HuH-7 (cell line): ENCODE measurements at places on chromosomes 7 and 10.

- no peak for DNase-seq
Measured at GRCh38 chr10:43203448-43204041, 63.3 kb downstream of the RASGEF1A start.

DNA sequence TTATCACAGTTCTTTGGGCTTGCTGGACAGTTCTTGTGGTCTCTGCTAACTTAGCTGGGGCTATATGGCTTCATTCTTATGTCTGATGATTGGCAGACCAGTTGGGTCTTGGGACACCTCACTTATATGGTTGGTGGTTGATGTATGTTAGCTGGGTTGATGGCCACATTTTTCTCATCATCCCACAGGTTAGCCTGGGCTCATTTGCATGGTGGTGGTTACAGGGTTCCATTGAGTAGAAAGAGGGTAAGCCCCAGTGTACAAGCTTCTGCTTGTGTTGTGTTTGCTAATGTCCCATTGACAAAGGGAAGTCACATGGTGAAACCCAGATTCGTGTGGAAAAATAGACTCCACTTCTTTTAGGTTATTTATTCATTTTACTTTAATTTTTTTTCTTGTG lies 40.6 kb downstream of the TMEM60 start:
- no peak for DNase-seq

DNA sequence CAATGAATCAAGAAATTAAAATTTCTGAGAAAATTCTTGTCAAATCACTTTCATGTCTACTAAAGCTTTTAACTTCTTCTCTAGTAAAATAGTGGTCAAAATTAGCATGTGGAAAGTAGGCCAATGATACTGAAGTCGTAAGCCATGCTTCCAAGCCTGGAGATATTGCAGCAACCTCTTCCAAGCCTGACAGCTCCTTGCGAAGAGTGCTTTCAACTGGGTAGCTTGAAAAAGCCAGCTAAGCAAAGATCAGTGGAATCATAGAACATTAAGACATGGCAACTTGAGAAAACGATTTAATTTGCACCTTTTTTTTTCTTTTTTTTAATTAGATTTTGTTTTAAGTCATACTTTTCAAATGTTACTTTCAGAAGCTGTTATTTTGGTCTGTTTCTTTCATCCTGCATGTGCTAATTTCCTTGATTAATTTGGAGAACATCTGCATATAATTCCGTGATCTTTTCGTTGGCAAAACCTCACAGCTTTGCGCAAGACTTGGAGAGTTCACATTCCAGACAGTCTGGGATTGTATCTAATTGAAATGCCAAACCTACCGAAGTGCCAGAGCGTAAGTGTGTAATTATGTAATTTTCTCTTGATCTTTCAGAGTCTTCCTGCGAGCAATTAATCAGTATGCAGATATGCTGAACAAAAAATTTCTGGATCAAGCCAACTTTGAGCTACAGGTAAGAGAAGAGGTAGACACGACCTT lies 142.2 kb upstream of the INSYN2A start:
- no peak for DNase-seq

DNA sequence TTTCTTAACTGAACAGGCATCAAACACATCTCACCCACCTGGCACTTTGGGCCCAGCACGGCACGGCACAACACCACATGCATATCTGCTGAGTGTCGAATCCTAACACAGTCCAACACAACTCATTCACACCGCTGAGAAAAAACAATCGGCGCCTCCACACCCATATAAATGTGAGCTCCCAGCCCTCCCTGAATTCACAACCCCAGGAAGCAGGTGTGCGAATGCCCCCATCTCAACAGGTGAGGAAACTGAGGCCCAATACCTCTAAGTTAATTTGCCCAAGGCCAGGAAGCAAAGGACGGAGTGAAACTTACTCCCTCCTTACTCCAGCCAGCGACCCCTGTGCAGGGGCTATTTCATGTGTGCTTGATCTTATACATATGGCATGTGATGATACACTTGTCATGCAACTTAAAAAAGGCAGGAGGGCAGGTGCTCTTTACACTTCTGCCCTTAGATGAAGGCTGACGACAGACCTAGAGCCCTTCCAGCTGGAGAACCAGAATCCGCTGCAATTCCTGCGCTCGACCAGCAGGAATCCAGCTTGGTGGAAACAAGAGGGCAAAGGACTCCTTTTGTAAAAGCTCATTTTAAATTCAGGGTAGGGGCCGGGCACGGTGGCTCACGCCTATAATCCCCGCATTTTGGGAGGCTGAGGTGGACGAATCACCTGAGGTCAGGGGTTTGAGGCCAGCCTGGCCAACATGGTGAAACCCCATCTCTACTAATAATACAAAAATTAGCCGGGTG lies 116.0 kb downstream of the LARP4B start:
- DNase-seq, result peak; percentile 48

GRCh38 chr10:102240467-102241031 lies 763 bp downstream of the PITX3 start:
- no peak for DNase-seq

- DNase-seq, result no peak
Measured at GRCh38 chr7:13800694-13801448, 188.6 kb downstream of the ETV1 start.

DNA sequence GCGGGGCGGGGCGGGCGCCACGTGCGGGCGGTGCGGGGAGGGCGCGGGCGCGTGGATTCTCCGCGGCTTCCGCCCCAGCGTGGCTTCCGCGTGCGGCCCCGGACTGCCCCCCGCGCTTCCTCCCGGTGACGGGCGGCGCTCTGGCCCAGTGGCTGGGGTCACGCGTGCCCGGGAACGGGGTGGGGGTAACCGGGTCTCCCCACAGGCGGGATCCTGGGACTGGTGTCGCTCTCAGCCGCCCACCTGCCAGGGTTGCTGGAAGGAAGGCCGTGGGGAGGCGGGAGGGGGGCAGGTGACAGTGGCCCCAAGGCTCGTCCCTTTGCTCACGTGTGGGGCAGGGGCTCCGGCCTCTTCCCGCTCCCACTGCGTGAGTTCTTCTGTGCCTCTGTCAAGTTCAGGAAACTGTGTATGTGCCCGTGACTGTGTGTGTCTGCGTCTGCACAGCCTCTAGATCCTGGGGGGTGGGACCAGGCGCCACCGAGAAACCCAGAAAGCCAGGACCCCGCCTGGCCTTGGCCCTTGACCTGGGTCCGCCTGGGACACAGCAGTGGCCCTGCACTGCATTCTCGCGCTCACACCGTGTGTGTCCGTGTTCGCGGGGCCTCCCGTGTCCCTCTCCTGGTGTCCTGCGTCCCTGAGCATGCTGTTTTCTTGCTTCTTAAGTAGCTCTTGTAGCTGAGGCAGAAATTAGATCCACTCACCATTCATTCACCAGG lies 919 bp downstream of the MAFK start:
- no peak for DNase-seq

DNA sequence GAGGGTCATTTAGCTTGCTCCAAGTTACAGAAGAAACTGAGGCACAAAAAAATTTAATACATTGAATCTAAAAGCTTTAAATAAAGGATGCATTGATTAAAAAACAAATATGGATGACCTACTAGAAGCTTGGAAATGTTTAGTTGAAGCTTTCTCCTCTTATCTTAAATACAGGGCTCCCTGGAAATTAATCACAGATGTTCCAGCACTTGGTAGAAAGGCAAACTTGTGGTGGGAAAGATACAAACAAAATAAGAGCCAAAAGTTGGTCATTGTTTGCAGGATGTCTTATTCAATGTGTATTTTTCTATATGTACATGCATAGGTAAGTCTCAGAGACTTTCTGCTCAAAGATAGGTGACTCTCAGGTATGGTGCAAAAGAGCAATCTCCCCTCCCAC lies 40.7 kb upstream of the LYZL1 start:
- DNase-seq, result no peak

DNA sequence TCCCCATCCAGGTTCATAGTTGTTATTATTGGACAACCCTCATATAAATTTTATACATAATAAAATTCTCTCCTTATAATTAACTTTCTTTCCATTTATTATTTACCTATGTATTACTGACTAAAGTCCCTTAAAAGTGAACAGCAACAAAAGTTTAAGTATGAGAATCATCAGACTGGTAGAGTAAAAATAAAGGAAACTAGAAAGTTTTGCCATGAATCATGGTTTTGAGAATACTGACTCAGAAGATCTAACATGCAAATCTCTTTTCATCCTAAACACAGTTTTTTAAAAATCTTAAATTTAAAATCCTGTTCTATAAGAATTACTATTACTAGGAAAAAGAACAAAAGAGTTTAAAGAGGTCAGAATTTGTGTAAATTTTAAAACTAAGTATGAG lies 32.1 kb downstream of the HERC4 start:
- DNase-seq, result no peak

GRCh38 chr10:29608062-29608461 lies 26.7 kb downstream of the SVIL start:
- no peak for DNase-seq

- no peak for DNase-seq
Measured at GRCh38 chr10:68087685-68088401, 12.8 kb upstream of the HERC4 start.

GRCh38 chr10:132366499-132366898 lies 30.5 kb upstream of the PWWP2B start:
- DNase-seq, result no peak

DNA sequence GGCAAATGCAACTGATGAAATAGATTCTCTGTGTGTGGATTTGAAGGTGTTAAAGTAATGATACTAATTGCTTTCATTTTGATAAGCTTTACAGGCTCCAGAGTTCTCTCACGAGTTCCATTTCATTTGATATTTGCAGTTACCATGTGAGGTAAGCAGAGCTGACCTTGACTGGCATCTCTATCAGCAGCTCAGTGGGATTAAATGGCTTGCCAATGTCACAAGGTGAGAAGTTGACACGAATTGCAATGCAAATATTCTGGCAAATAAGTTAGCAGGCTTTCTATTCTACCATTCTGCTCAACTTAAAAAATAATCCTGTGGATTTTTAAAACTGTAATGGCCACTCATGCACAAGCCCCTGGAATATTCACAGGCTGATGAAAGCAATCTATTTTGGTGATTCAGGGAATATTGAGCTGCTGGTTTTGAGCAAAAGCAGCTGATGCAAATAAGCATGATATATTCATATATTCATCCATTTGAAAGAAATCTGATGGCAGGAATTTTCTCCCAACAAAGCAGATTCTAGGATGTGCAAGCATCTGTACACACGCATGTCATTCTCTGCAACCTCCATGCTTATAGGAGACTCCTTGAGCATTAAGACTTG lies 64.5 kb upstream of the ANKRD1 start:
- DNase-seq, result no peak

- DNase-seq, result no peak
Measured at GRCh38 chr7:41451826-41452225, 251.1 kb downstream of the INHBA start.

- peak; percentile 73 for DNase-seq
Measured at GRCh38 chr10:100670828-100671479, 74.4 kb upstream of the PAX2 start.

- DNase-seq, result no peak
Measured at GRCh38 chr7:138226001-138226476, 149.8 kb downstream of the AKR1D1 start.

DNA sequence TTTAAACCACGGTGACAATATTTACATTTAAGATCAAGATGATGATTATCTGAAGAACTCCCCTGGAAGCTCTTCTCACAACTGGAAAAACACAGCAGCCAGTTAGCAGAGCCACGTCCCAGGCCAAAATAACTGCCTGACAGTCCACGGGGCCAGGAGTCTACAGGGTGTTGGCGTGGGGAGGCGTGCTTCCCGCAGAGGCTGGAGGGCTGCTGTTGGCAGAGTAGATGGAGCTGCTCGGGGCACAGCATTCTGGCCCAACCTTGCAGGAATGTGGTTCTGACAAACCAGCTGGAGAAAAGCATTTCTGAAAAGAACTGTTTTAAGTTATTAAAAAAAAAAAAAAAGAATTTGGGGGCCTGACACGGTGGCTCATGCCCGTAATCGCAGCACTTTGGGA lies 177.9 kb downstream of the EBF3 start:
- DNase-seq, result no peak

DNA sequence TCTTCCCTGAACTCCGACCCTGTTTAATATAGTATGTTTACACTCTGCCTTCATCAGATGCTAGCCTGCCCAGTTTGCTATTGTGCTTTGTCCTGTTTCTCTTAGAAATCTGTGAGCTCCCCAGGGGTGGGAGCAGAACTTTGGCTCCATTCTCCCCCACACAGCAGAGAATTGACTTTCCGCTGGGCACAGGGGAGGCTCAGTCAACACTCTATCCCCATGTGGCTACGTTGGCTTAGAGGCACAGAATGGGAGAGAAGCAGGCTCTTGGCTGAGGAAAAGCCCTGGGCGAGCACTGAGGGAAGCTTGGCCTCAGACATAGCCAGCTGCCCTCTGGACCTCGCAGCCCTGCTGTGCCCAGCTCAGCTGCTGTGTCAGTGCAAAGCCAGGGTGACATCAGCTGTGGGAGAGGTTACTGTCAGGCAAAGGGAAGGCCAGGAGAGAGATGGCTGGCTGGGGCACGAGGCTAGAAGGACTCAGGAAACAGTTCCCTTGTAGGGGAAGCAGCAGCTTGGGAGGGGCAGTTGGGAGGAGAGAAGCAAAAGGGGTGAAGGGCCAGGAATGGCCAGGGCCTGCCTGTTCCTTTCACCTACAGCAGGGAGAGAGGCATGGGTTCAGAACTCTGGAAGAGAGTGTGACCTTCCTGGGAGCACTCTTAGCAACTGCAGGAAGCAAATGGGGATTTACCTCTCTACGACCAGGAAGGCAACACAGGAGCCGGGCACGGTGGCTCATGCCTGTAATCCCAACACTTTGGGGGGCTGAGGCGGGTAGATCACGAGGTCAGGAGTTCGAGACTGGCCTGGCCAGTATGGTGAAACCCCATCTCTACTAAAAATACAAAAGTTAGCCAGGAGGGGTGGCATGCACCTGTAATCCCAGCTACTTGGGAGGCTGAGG lies 5.8 kb upstream of the SCD start:
- DNase-seq, result peak; percentile 34

GRCh38 chr10:6607778-6608177 lies 27.7 kb upstream of the PRKCQ start:
- no peak for DNase-seq

GRCh38 chr7:22445140-22445743 lies 54.7 kb downstream of the STEAP1B start:
- no peak for DNase-seq

- no peak for DNase-seq
Measured at GRCh38 chr10:8033812-8034465, 20.5 kb upstream of the GATA3 start.

GRCh38 chr7:42285383-42285824 lies 48.4 kb upstream of the GLI3 start:
- DNase-seq, result no peak

DNA sequence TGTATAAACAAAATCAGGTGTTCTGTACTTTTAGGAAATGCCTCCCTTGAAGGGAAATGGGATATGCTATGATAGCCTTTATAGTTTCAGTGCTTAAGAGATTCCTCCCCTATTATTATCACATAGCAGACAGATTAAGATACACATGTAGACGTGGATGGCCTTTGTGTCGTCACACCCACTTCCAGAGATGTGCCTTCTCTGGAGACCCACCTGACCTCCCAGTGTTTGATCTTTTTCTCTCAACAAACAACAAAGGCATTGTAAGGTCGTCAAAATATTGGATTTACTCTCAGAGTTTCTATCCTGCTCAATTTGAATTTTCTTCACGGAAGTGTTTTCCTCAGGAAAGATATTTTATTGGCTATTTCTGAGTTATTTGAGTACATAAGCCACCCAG lies 25.7 kb upstream of the C1GALT1 start:
- no peak for DNase-seq
